ENCODE measurements at places on chromosomes 5 and 9.

GRCh38 chr5:72634444-72634843 lies 127.2 kb upstream of the ZNF366 start:
- no peak for DNase-seq

DNA sequence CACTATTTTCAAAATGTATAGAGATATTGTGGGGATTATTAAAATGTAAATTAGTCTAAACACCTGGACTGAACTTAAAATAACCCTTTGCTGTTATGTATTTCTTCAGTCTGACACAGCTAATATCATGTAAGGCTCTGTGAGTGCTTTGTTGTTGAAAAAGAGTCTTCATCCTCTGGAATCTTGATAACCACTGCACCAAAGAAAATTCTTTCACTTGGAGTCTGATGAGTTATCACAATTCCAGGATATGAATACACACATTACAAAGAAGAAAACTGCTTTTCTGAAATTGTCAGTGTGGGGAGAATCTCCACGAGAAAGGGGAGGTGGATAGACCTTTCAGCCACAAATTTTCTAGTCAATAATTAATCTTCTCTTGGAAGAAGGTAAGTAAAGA lies 42.3 kb upstream of the TARS1 start:
- DNase-seq: no peak

DNA sequence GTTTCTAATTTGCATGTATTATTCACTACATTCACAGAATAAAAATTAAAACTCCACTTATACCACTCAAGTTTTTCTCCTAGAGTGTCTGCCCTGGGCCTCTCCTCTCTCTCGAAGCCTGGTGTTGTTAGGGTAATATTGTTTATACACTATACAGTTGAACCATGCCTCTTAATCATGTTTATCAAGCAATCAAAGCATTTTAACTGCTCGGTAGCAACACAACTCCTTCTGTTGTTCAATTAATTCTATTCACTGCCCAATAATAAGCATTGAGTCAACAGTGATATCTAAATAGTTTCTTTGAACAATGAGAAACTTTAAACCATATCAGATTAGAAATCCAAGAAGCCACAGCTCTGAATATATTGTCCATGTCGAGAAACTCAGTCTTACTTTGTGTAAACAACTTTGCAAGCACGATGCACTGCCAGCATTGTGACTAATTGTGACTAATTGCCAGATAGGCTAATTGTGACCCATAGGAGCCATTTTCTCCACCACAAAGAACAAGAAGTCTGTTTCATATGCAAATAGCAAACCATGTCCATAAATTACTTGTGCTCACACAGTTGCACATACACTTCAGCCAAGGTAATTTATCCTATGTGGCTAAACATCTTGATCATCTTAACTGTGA lies at the start of gene DNAH5:
Gene DNAH5 (minus strand): TSS at position 129 of the 640 bp plus-strand sequence. CDS start 250 bp downstream, outside the sequence.
- DNase-seq: no peak

DNA sequence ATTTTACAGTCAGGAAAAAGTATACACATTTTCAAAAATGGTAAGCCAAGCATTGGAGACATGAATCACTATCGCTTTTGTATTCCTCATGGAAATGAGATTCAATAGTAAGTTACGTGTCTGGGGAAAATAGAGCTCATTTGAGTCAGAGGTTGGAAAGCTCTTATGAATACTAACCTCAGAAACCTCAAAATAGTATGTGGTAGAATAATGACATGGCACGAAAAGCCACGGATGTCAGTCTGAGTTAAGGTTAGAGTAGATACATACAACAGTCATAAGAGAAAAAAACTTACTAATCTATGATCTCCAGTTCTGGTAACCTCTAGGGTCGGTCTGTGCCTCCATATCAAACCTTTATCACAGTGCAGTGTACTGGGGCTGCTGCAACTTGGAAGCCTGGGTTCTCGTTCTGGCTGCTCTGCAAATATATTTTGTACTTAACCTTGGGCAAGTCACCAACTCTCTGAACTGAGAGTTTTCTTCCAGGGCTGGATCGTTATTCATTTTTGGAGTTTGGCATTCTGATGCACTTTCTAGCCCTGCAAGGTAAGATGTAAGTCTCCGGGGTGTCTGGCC lies 31.8 kb downstream of the MAP1B start:
- DNase-seq: no peak

- no peak for DNase-seq
Observed at GRCh38 chr9:98751210-98751609, 42.5 kb upstream of the GABBR2 start.

DNA sequence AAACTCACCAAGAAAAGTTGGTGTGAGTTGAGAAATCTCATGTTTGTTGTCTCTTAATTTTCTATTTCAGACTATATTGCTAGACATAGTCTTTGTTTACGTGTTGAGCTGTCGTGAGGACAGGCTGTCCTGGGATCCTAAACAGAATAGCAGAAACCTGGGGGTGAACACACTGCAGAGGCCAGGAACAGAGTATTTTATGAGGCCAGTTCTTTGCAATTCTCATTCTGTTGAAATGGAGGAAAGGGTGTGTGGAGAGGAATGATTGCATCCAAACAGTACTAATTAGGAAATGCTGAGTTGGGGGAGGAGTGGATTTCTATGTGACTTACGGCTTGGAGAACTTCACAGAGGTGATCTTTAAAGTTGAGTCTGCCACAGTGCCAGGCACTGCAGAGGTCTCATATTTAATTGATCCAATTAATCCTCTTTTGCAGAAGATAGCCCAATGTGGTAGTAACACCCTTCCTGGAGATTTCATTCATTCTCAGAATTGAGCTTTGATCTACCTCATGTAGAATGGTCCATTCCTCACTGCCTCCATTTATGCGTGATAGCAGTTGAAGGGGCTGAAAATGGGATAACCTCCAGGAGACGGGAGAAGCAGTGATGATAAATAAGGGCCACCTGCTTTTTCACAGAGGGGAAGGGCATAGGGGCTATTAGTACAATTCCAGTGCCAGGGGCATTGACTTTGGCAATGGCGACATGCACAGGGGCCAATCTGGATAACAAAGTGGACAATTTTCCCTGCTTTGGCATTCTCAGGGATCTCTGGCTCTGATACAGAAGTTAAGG lies 84.7 kb upstream of the TNFAIP8 start:
- DNase-seq: peak; percentile 51

DNA sequence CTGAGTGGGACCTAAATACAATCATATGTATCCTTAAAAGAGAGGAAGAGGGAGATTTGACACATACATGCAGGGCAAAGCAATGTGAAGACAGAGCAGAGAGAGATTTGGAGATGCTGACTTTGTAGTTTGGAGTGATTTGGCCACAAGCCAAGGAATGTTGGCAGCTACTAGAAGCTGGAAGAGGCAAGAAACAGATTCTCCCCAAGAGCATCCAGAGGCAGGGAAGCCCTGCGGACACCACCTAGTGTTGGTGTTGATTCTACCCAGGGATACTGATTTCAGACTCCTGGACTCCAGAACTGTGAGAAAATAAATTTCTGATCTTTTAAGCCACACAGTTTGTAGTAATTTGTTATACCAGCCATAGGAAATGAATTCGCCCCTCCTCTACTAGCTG lies 64.9 kb upstream of the OSMR start:
- DNase-seq: no peak

DNA sequence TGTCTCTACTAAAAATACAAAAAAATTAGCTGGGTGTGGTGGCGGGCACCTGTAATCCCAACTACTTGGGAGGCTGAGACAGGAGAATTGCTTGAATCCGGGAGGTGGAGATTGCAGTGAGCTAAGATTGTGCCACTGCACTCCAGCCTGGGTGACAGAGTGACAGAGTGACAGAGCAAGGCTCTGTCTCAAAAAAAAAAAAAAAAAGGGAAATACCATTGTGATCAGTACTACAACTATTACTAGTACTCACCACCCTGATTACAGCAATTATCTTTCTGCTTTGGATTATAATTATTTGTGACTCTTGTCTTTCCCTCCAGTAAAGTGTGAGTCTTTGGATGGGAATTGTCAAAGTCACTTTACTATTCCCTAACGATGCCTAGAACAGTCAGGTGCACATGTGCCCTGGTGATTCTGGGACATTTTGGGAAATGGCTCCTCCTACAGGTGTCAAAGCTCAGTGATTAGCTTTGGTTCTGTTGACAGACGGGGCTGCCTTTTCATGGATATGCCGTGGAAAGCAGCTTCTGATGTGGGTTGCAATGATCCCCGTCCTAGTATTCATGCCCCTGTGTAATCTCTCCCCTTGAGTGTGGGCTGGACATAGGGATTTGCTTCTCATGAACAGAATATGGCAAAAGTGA lies 31.8 kb upstream of the FRRS1L start:
- DNase-seq: no peak

GRCh38 chr9:2838371-2839000 lies 5.4 kb downstream of the PUM3 start:
- peak; percentile 46 for DNase-seq

GRCh38 chr5:96855031-96855872 lies 21.0 kb upstream of the ERAP2 start:
- DNase-seq: peak; percentile 88

DNA sequence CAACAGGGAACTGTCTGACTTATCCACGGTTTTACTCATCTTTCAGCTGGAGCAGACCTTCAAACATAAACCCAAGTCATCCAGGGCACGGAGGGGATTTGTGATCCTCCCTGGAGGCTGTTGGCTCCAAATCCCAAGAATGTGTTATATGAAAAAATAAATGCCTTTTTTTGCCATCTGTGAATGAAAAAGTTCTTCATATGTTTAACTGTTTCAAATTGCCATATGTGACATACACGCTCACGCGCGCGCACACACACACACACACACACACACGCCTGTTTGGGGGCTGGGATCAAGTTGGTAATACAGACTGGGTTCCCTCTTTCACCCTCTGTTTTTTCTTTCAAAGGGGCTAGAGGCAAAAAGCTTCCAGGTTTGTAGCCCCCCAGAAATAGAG lies 164.4 kb upstream of the EFNA5 start:
- DNase-seq: no peak

GRCh38 chr5:71974622-71975021 lies 132.7 kb upstream of the MAP1B start:
- DNase-seq: no peak

- DNase-seq: no peak
Observed at GRCh38 chr9:93669116-93669957, 93.0 kb downstream of the PHF2 start.

DNA sequence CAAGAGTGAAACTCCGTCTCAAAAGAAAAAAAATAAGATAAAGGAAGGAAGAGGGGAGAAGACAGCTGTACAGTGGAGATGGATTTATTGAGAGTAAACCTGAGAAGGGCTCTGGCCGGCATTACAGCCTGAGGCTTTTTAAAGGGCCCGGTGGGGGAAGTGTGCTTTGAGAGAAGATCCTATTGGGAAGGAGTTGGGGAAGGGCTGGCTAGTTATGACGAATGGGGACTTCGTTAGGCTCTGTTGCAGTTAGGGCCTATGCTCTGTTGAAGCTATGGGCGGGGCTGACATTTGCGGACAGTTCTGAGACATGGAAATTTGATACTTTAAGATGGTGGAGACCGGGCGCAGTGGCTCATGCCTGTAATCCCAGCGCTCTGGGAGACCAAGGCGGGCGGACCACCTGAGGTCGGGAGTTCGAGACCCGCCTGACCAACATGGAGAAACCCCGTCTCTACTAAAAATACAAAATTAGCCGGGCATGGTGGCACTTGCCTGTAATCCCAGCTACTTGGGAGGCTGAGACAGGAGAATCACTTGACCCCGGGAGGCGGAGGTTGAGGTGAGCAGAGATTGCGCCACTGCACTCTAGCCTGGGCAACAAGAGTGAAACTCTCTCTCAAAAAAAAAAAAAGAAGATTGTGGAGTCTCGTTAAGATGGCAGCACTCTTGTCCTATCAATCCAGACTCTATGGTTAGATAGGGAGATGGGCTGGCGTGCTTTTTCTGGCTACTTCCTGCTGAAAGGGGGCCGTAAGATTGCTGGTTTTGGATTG lies 33.2 kb downstream of the C9orf50 start:
- DNase-seq: no peak

DNA sequence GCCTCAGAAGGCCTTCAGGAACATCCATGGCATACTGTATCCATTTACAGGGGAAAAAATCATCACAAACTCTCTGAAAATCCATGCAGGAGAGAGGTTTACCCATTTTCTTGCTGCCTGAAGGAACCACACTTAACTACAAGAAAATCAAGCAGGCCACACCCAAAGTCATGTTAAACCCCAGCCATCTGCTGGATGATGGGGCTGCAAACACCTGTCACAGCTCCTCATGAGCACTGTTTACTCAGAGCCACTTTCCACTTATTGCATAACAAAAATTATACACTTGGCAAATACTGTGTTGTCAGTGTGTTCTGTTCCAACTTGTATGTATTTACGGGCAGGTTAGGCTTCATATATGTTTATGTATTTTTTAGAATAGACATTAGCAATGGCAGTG lies 35.8 kb downstream of the PPIC start:
- no peak for DNase-seq

GRCh38 chr9:19174127-19174912 lies 47.0 kb upstream of the PLIN2 start:
- DNase-seq: peak; percentile 95

- no peak for DNase-seq
Observed at GRCh38 chr9:113896713-113897112, 20.6 kb downstream of the ZNF618 start.

DNA sequence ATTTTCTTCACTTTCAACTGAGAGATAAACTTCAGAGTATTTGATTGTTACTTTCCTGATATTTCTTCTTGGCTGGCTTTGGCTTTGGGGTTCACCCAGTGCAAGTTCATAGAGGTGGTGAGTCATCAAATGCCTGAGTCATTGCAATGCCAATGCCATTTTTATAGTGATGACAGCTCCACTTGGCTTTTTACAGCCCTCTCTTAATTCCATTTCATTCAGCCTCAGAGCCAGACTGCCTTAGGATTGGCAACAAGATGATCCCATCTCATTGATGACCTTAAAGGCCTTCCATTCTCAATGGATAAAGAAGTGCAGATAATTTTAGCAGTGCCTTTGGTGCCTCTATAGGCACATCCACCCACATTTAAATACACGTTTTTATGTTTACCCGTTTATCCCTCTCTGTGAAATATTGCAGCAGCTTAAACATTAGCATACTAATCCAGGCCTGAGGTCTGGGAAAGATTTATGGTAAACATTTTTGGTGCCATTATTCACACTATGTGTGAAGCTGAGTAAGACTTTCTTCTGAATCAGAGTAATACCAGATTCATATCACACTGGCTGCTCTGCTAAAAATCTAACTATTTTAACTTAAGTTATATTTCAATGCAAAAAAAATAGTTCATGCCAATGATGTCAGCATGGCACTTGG lies 88.9 kb upstream of the TYRP1 start:
- DNase-seq: no peak

GRCh38 chr5:31768784-31769183 lies 129.9 kb downstream of the PDZD2 start:
- DNase-seq: no peak

GRCh38 chr5:35087991-35088390 lies 40.2 kb upstream of the AGXT2 start:
- no peak for DNase-seq

- DNase-seq: no peak
Observed at GRCh38 chr9:128807827-128808226, 10.5 kb upstream of the ENDOG start.

GRCh38 chr9:122158202-122158601 lies 1.4 kb downstream of the NDUFA8 start:
- DNase-seq: peak; percentile 35

DNA sequence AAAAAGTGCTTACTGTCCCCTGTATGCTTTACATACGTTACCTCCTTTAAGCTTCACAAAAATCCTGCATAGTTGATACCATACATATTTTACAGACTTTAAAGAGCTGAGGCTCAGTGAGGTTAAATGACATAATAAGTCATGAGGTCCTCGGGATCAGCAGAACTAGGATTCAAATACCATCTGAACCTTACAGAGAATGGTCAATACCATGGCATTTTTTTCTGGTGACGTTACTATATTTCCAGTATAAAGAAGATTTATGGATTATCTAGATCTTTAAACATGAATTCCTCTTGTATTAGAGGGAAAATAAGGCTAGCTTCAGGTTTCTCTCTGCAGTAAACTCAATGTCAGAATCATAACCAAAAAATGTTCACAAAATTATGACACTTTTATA lies 153.7 kb upstream of the GPR151 start:
- DNase-seq: no peak

Measured in suppressor macrophage treated with lipopolysaccharide for 4 hours (primary cell).